Stimulated activated memory B cell treated with anti-CD40 and anti-IgM and Interleukin-4, amounts not matched to agents 10 μg/mL and 1 μg/mL and 100 μg/mL, for 72 hours (primary cell): ENCODE measurements at places on chromosomes 4 and X.

GRCh38 chrX:38890326-38890725 lies 89.1 kb downstream of the MID1IP1 start:
- no peak for ATAC-seq

DNA sequence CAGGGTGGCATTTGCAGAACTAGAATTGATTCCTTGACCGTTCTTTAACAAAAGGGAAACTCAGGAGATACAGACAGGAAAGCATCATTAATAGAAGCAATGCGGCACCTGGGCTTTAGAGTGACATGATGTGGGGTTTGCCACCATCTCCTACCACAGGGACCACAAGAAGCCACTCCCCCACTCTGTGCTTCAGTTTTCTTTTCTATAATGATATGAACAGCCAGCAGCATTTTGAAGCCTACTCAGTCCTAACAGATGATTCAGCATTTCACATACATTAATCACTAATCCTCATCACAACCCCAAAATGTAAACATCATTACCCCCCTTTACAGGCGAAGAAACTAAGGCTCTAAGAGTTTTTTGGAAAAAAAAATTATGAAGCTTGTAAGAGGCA lies 22.9 kb downstream of the CCDC149 start:
- no peak for ATAC-seq

DNA sequence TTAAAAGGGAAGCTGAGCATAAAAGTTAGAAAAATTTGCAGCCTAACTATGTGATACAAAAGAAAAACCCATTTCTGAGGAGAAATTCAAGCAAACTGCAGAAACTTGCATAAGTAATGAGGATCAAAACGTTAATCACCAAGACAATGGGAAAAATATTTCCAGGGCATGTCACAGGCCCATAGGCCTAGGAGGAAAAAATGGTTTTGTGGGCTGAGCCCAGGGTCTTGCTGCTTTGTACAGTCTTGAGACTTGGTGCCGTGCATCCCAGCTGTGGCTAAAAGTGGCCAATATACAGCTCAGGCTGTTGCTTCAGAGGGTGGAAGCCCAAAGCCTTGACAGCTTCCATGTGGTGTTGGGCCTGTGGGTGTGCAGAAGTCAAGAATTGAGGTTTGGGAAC lies 37.7 kb upstream of the ADAMTS3 start:
- ATAC-seq: no peak

- ATAC-seq: no peak
These were observed 83.4 kb upstream of the PACRGL start for GRCh38 chr4:20616848-20617247.

- no peak for ATAC-seq
These were observed 104.9 kb upstream of the SOD3 start for GRCh38 chr4:24690436-24690835.
